Activated CD8-positive, alpha-beta memory T cell treated with anti-CD3 and anti-CD28 coated beads for 4 hours (primary cell): ENCODE measurements at places on chromosomes 1 and 21.
A peak's percentile ranks its signal among the peaks of the same experiment; 100 is the strongest.

GRCh38 chr1:194062526-194062925 is 876.1 kb upstream of the B3GALT2 start:
- DNase-seq = no peak

- no peak for DNase-seq
These were observed 50.5 kb upstream of the IPO9 start for GRCh38 chr1:201778279-201779065.

- no peak for DNase-seq
These were observed 341.0 kb upstream of the NEGR1 start for GRCh38 chr1:72623299-72623708.

GRCh38 chr1:150089846-150090520 is 22.4 kb downstream of the VPS45 start:
- no peak for DNase-seq

DNA sequence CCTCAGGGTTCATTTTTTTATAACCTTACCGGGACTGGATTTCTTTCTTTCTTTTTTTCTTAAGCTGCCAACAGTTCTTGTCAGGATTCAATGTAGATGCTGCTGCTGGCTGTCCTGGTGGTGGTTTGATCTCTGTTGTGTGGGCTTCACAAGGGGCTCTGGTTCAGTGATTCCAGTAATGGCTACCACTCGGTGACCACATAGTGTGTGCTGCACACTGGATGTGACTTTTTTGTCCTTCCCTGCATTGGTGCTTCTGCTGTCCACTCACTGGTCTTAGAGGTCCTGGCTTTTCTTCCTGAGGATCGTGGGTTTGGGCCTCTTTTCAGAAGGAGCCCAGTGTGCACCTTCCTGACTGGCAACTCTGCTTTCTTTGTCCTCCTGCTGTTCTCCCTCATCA is 18.5 kb downstream of the KCNK1 start:
- DNase-seq = no peak

DNA sequence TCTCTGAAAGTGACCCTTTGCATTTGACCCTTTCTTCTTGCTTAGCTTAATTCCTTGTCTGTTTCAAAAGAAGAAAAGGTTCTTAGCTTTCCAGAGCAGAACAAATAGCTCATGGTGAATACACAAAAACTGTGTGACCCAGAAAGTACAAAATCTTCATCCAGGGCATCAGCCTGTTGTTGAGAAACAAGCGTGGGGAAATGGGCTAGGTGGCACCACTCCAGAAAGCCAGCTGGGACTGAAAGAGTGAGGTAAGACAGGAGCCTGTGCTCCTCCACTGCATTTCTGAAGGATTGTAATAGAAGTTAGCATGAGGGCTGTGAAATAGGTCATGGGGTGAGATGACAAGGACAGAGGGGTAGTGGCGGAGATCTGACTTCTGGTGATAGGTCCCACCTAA is 45.8 kb downstream of the CYP2J2 start:
- no peak for DNase-seq

GRCh38 chr21:35026153-35026500 is 23.0 kb downstream of the RUNX1 start:
- DNase-seq = no peak

- DNase-seq = no peak
These were observed 27.8 kb upstream of the TSNAX start for GRCh38 chr1:231500666-231501065.

DNA sequence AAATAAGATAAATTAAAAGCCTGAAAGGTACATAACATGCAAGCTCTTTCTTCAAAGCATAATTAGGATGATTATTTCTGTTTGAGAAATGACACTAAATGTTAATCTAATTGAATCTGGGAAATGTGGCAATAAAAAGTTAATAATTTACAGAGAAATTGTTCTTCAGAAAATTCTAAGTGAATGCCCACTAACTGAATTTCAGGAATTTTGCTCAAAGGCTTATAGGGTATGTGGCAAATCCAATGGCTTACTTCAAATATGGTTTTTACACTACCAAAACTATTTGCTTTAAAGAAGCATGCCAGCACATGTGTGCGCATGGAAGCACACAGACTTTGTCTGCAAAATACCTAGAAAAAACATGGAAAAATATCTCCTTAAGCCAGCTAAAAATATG is 186.6 kb upstream of the FOXD3 start:
- DNase-seq = no peak

GRCh38 chr1:30879126-30879786 is 29.3 kb downstream of the SDC3 start:
- DNase-seq = no peak

DNA sequence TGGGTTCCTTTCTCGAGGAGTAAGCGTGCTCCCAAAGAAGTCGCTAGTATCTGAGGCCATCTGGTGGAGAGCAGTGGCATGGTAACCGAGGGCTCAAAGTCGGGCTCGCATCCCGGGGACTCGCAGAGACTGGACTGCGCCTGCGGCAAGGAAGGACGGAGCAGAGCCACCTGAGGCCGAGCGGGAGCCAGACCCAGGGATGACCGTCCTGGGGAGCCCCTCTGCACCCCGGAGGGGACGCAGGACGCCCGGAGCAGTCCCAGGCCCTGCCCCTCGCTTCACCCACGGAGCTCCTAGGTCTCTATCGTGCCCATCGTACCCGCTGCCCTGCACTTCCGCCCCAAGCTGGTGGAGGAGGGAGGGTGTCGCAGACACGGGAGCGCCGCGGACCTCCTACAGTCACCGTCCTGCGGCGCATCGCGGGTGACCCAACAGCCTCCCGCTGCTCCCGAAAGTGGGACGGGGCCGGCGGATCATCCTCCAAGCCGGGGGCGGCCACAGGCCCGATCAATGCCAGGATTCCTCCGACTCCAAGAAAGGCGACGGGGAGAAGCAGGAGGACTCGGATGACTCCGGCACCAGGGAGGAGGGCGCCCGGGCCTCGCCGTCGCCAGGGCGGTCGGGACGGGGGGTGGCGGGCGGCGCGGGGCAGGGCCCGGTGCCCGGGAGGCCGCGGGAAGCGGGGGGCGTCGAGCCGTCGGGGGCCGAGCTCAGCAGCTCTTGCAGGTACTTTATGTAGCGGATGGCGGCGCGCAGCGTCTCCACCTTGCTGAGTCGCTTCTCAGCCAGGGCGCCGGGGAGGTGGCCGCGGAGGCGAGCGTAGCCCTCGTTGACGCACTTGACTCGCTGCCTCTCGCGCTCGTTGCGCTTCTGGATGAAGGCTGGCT is 2.3 kb upstream of the CACNA1S start:
- DNase-seq = peak; percentile 51

- no peak for DNase-seq
These were observed 51.8 kb upstream of the FAM89A start for GRCh38 chr1:231091831-231092301.

DNA sequence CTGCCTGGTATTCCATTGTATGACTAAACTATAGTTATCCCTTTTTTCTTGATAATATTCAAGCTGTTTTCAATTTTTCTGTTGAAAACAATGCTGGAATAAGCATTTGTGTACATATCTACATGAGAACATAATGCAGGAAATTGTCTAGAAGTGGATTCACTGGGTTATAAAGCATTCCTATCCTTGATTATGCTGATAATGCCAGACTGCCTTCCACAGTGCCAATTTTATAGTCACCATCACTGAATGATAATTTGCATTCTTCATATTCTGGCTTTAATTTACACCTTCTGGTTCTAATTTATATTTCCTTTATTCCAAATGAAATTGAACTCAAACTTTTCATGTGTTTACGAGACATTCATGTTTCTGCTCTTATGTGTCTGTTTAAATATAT is 651.0 kb upstream of the PLXNA2 start:
- no peak for DNase-seq

DNA sequence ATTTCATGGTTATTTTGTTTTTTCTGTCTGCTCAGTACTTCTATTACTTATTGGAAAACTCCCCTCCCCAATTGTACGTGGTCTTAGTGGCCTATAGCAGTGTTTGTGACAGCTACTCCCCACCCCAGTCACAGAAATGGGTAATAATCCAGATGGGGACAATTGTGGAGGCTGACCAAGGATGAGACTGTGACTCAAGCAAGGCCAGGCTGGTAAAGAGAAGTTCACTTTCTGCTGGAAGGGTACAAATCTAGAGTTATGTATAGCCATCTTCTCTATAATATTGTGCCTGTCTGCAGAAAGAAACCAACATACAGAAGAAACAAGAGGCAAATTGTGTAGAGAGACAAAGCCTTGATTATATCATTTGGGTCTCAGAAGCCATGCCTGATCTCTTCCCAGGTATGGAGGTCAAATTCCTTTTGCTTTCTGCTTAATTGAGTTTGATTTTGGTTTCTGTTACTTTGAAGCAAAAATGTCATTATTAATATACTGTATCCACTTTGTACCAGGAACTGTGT is 270.4 kb downstream of the HLX start:
- DNase-seq = no peak

DNA sequence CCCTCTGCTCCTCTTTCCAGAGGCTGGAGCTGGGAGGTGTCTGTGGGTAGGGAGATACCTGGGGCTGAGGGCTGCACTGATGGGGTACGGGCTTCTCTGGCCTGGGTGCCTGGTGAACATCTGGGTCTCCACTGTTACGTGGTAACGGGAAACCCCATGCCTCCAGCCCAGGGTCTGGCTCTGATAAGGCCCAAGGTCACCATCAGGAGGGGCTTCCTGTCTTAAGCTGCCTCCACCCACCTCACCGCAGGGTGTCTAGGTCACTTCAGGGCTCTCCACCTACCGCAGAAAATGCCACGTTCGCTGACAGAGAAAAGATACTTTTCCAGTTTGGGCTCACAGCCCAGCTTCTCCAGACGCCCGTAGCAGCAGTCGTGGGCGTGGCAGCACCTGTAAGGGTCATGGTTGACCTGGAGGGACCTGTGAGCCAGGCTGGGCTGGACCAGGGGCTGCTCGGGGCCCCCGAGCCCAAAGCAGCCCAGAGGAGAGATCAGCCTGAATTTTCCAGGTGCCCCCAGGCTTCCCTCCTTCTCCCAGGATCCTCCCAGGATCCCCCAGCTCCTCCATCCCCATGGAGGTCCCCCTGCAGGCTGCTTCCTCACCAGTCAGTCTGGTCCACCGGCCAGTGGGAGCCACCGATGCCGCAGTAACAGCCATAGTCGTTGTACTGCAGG is 1.3 kb downstream of the PLA2G2E start:
- DNase-seq = no peak

DNA sequence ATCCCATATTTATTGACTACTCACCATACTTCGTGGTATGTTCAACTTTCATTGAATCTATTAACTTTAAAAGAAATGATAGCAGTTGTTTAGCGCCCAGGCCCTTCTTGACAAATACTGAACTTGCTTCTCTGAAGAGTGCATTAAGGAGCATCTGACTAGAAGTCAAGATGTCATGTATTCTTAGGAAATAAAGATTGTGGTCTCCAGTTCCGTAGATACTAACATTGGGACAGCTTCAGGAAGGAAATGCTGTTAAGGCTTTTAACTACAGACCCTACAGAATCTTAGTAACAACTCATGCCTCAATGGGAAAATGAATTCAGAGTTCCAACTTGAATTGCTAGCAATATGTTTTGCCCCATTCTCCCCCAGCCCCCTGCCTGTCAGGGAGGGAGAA is 14.8 kb downstream of the LYST start:
- DNase-seq = no peak

- no peak for DNase-seq
These were observed 429.0 kb downstream of the KIF26B start for GRCh38 chr1:245583575-245584330.

GRCh38 chr21:33685613-33686197 is 43.4 kb downstream of the ITSN1 start:
- no peak for DNase-seq

- no peak for DNase-seq
These were observed 1.8 kb upstream of the PTTG1IP start for GRCh38 chr21:44875316-44875700.

- DNase-seq = no peak
These were observed 127.3 kb downstream of the HHIPL2 start for GRCh38 chr1:222420633-222421032.

DNA sequence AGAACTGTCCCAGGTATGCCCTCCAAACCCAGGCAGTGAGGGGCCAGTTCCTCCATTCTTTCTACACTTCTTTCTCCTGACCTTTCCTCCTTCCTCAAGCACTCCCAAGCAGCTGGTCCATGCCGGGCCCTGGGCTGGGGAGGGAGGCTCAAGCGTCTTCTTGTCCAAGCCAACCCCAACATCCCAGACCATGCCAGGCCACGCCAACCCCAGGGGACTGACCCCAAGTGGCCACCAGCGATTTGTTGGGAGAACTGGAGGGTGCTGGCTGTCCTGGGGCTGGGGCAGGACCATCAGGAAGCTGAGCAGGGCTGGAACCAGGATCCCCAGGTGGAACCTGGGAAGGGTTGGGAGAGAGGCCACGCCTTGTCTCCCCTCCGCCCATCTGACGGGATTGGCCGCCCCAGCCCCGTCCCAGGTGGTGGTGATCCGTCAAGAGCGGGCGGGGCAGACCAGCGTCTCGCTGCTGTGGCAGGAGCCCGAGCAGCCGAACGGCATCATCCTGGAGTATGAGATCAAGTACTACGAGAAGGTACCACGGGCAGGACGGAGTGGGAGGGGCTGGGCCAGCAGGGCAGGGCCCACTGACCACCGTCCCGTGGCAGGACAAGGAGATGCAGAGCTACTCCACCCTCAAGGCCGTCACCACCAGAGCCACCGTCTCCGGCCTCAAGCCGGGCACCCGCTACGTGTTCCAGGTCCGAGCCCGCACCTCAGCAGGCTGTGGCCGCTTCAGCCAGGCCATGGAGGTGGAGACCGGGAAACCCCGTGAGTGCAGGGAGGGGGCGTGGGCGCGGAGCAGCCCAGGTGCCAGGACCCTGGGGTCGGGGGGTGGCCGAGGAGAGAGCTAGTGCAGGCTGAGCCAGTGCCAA is 29.9 kb downstream of the EPHA8 start:
- no peak for DNase-seq

DNA sequence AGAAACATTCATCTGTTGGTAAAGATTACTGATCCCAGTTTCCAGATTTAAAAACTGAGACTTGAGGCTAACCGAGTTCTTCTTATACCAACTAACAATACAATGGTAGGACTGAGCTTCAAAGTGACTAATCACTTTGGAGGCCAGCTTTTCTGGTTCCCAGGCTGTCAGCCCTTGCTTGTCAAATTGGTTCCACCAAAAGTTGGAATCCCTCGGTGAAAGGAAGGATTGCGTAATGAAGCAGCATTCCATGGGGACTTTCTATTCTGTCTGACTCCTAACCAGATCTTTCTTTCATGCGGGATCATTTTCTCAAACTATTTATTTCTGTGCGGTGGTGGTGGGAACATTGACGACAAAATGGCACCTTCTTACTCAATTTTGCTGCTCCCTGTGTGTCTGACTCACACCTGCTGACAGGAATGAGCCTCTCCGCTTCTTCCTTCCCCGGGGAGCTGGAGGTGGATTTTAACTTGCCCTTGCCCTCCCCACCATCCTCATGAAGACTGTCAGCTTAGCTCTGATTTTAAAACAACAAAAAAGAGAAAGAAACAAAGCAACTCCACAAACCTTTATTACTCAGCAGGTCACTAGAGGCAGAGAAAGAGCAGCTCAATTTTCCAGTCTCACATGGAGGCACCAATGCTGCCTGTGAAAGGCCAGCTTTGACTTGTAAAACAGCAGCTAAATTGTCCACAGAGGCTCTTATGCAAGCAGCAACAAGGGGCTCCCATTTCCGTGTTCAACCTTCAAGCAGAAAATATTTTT is 32.9 kb upstream of the RASAL2 start:
- DNase-seq = no peak

GRCh38 chr1:35475856-35476674 is 81.1 kb downstream of the KIAA0319L start:
- DNase-seq = no peak

GRCh38 chr1:9476790-9477463 is 62.3 kb upstream of the SLC25A33 start:
- no peak for DNase-seq
